ENCODE measurements at places on chromosomes 12 and 14.

- no peak for DNase-seq
Measured at GRCh38 chr12:66297923-66298322, 4.4 kb upstream of the HELB start.

DNA sequence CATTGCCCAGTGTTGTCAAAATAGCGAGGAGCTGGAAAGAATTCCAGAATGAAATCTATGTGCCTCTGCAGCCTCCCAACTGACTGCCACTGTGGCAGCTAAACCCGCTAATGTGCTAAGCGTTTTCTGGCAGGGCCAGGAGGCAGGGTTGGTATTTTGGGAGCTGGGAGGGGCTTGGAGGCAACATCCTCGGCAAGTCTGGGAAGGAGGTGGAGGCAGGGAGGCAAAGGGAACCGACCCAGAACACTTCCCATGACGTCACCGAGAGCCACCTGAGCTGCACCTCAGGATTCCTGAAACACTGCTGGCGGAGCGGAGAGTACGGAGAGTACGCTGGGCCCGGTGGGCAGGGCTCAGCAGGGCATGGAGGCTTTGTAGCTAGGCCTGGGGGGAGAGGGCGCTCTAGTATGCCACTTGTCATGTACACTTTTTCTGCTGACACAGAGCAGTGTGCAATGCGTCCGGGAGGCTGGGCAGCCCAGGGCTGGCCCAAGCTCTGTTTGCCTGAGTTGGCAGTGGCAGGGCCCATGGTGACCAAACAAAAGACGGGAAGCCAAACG is 81.5 kb downstream of the DPF3 start:
- DNase-seq, result no peak

DNA sequence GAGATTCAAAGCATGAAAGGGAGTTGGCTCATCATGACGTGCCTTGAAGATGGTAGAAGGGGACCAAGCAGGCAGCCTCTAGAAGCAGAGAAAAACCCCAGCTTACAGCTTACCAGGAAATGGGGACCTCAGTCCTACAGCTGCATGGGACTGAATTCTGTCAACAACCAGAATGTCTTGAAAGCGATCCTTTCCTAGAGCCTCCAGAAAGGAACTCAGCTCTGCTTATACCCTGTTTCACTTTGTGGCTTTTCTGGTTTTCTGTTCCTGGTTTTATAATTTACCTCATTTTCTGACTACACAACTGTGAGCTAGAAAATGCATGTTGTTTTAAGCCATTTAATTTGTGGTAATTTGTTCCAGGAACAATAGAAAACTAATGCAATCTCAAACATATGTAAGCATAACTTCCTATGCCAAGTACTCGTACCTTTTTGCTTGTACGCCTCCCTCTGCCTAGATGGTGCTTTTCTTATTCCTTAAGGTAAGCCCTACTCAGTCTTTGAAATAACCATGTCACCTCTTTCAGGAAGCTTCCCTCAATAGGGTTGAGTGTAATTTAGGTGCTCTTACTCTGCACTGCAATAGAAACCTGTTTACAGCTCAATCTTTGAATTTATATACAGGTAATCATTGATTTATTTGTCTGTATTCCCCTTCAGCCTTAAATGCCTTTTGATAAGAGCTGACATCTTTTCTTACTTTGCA is 348.8 kb downstream of the TMEM117 start:
- no peak for DNase-seq

DNA sequence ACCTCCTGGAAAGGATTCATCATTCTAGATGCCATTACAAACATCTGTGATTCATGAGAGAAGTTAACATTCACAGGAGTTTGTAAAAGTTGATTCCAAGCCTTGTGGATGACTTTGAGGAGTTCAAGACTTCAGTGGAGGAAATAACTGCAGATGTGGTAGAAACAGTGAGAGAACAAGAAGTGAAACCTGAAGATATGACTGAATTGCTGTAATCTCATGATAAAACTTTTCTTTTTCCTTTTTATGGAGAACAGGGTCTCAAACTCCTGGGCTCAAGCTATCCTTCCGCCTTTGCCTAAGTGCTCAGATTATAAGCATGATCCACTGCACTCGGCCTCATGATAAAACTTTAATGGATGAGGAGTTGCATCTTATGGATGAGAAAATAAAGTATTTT is 64.5 kb upstream of the GTF2A1 start:
- DNase-seq, result no peak

- no peak for DNase-seq
Measured at GRCh38 chr14:97730706-97731105, 933.5 kb downstream of the VRK1 start.

GRCh38 chr14:77022236-77022852 is 6.2 kb downstream of the IRF2BPL start:
- no peak for DNase-seq

DNA sequence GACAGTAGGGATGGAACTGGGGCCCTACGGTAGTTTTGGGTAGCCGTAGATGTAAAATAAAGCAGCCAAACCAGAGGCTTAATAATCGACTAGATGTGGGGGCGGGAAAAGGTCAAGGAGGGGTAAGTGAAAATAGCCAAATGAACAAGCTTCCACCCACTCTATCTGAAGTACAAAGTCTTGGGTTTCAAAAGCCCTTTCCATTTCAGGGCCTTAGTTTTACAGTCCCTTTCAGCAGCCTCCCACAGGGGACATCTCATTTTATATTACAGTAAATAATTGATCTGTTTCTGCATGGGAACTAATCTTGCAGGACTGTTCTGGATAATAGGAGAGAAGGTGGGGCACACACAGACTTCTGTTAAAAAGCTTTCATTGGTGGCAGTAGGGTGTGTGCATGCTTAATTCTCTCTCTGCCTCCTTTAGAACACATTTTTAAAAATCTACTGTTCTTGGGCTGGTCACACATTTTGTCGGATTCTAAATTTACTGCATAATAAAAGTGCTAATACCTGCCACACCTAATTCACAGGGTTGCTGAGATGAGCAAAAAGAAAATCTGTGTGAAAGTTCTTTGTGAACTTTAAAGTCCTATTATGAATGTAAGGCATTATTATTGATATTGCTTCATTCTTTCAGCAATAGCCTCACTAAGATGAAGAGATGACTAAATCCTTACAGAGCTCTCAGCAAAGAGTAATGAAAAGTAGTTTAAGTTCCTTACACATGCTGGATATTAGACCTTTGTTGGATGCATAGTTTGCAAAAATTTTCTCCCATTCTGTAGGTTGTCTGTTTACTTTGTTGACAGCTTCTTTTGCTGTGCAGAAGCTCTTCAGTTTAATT is 104.6 kb downstream of the ITPR2 start:
- no peak for DNase-seq

- DNase-seq, result no peak
Measured at GRCh38 chr14:24389226-24389848, 9.5 kb upstream of the NYNRIN start.

DNA sequence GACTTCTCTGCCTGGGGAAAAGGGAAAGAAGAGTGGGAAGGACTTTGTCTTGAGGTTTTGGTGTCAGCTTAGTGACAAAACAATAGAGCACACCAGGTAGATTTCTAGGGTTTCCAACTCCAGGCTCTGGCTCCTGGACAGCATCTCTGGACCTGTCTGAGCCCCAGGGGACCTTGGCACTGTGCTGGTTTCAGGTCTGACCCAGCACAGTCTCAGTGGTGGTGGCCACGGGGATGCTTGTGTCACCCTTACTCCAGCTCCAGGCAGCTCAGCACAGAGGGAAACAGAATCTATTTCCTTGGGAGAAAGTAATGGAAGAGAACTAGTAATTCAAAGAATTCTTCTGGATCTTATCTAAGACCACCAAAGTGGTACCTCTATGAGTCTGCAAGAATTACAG is 11.1 kb upstream of the CKAP4 start:
- DNase-seq, result no peak

- no peak for DNase-seq
Measured at GRCh38 chr12:15350643-15351042, 28.3 kb downstream of the PTPRO start.

DNA sequence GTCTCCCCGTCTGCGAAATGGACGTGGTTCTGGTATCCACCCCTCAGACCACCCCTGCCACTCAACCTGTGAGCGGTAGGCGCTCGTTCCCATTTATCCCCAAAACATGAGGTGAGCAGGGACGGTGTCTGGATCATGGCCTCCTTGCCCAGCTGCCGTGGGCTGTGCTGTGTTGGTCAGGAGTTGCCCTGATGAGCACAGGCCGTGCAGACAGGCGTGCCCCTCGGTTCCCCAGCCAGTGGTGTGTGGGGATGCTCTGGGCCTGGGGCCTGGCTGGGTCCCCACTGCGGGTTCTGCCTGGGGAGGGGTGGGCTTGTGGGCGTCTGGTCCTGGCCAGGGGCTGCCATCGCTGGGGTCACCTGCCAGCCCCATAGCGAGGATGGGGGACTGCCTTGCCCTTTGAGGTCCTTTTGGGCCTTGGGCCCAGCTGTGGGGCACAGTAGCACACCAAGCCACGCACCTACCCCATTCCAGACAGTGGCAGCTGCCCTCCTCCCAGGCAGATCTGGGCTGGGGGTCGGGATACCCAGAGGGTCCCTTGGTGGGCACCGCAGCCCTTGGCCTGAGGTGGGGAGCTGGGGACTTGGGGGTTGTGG is 11.3 kb upstream of the PUS1 start:
- DNase-seq, result no peak

GRCh38 chr14:20823859-20824258 is 21.2 kb upstream of the RNASE1 start:
- DNase-seq, result no peak

GRCh38 chr12:120262852-120263747 is 2.4 kb downstream of the PXN start:
- DNase-seq, result no peak

DNA sequence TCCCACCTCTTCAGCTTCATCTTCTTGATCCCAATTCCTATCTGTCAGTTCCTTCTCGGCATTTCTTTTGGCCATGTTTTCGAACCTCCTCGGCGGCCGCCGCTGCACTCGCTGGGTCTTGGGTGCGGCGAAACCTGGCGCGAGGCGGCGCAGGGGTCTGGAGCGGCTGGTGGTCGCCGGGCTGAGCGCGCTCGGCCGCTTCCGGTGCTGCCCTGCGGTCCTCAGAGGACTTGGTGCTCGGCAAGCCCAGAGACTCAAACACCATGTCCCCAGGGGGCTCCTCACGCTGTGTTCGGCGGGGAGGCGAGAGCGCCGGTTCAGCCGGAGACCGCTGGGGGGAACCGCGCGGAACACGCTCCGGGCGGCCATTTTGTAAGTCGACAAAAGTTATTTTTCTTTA is 51.8 kb downstream of the PPP1R36 start:
- DNase-seq, result no peak

DNA sequence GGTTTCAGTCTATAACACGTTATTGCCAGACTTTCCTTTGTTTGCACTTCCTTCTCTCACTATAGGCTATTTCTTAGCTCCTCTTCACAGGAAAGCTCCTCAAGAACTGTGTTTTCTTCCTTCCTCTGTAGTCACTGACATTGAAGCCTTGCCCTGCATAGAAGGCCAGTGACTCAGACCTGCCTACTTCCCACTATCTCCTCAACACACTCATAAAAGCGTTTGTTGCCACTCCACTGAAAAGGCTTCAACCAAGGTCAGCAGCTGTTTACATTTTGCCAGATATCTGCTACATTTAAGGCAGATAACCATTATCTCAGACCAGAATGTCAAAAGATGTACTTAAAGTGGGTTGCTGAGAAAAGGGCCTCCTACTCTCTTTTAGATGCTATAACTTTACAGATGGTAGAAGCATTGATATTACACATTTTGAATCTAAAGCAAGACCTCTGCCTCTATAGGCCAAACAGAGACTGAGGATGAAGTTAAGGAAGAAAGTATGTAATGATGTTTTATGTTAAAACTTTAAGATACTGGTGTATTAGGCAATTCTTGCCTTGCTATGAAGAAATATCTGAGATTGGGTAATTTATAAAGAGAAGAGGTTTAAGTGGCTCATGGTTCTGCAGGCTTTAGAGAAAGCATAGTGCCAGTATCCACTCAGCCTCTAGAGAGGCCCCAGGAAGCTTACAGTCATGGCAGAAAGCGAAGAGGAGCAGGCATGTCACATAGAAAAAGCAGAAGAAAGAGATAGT is 233.3 kb upstream of the FLRT2 start:
- DNase-seq, result no peak

- peak; percentile 20 for DNase-seq
Measured at GRCh38 chr14:75675265-75675960, 14.4 kb downstream of the TTLL5 start.

DNA sequence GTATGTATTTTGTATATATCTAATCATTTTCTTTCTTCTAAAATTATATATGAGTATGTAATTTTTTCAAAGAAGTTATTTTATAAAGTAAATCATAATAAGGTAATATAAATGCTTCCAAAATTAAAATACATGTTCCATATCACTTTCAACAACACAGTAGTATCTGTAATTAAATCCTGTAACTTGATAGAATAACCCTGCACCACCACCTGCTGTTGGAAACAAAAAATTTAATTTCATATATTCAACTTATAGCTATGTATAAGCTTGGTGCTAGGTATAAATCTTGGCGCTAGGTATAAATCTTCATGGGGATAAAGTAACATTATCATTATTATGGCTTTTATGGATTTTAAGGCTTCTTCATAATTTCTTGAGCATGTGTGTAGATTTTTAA is 149.7 kb upstream of the DCN start:
- DNase-seq, result no peak

DNA sequence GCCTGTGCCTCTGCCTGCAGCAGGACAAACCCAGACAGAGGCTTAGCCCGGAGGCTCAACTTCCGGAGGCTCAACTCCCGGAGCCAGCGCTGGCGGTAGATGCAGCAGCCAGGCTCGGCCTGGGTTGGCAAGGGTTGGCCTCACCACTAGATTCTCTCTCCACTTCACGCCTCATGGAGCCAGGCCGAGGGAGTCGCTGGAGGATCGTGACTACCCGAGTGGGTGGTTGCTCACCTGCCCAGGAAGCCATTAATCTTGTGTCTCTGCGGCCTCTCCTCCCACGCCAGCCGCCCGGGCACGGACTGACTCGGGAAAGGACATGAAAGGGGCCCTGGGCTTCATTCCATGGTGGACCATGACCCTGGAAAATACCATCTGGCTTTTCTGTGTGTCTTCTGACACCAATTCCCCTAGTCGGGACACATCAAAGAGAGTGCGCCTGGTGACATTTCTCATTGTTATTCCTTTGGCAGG is 20.8 kb downstream of the ESRRB start:
- DNase-seq, result no peak

GRCh38 chr12:117118838-117119591 is 19.8 kb upstream of the TESC start:
- no peak for DNase-seq

GRCh38 chr14:50106178-50106577 is 10.2 kb downstream of the VCPKMT start:
- no peak for DNase-seq

DNA sequence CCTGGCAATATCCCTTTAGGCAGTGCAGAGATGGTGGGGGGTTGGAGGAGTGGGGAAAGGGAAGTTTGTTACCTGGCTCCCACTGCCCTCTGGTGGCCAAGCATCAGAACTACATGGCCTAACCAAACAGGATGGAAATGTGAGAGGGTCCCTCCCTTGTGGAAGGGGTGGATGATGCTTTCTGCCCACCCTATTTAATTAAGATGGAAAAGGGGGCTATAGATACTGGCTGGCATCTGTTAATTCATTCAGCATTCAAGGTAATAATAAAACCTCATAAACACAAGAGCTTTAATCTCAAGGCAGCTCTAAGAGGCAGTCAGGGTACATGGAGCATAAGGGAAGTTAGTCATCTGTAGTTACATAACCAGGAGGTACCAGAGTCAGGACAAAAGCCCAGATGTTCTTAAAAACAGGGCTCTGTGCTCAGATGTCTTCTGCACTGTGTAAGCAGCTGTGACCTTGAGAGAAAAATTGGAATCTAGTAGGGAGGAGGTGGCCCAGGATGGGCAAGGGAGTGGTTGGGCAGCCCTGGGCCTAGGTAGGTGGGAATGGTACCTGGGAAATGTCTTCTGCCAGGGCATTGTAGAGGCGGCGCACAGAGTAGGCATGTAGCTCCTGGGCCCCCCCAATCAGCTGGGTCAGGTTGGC is 4.6 kb downstream of the AP1G2 start:
- DNase-seq, result peak; percentile 68
